Umbilical cord (tissue), 2 donors: ENCODE measurements at places on chromosomes 11 and 22. TPM values are rescaled to one million over a fixed set of nuclear protein-coding genes. Genes with fewer than 3 reads are reported as not detected.

GRCh38 chr22:50305923-50306566, 1.4 kb downstream of the PLXNB2 start:
- peak; percentile 97 for DNase-seq

DNA sequence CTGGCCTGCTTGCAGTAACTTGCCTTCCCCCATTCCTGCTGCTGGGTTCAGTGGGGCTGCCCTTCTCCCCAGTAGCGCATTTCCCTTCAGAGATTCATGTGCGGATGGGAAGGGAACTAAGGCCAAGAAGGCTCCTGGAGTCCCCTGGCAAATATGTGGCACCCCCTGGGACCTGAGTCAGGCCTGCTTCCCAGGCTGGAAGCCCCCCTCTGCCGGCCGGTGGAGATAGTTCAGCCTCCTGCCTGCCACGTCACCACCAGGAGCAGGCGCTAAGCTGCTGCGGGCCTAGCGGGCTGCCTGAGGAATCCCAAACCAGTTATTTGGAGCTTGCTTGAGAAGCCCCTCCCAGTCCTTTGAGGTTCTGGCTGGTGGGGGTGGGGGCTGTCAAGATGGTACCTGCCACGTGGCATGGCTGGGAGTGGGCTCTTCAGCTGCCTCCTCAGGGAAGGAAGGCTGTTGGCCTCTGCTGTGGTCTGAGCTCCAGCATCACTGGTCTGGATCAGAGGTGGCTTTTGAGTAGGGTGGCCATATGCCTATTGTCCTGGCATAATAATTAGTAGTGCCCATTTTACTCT, 2.0 kb downstream of the SERPINH1 start:
- peak; percentile 87 for DNase-seq

GRCh38 chr11:129968591-129969419, 33.8 kb downstream of the PRDM10 start:
- no peak for DNase-seq

GRCh38 chr11:34313099-34313517, 44.7 kb downstream of the ABTB2 start:
- peak; percentile 58 for DNase-seq

Gene C11orf97
- total RNA-seq = not detected

Gene MYO18B
- 7.9 TPM for total RNA-seq

Gene OR6T1
- 1.2 TPM for total RNA-seq
